ENCODE measurements at places on chromosomes 1 and 21.

DNA sequence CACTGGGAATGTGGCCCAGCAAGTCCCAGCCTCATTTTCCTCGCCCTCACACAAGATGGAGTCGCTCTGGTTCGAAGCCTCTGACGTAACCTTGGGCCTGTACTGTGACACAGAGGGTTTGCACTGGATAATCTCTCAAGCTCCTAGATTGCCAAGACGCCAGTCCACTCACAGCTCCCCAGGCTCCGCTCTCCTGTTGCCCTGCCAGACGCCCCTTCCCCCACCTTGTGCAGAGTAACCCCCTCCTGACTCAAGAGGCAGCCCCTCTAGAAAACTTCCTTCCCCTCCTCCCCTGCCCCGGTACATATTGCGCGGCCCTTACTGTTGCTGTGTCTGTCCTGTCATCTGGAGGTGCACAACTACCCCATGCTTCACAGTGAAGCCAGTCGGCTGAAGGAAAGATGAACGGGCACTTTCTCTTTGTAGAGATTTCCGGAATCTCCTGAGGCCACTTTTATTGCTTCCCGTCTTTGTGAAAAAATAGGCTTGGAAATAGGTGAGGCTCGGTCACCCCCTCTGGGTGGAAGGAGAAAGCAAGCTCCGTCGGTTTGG is 981 bp upstream of the KIAA1614 start:
- no peak for DNase-seq

DNA sequence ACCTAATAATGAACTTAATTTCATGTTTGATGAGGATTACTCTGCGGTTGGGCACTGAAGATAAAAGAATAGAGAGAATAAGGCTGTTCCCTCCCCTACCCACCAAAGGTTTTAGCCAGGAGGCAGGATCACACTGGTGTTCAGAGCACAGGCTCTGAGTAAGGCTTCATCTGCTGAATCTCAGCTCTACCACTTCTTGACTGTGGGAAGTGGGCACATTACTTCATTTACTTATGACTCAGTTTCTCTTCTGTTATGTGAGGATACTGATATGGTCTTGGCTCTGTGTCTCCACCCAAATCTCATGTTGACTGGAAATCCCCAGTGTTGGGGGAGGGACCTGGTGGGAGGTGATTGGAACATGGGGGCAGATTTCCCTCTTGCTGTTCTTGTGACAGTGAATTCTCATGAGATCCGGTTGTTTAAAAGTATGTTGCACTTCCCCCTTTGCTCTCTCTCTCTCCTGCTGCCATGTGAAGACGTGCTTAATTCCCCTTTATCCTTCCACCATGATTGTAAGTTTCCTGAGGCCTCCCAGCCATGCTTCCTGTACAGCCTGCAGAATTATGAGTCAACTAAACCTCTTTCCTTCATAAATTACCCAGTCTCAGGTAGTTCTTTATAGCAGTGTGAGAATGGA is 79.7 kb downstream of the SMYD2 start:
- DNase-seq, result no peak

- no peak for DNase-seq
Observed at GRCh38 chr1:32316903-32317277, 19.1 kb downstream of the MARCKSL1 start.

GRCh38 chr1:32332290-32333079 is 3.5 kb downstream of the MARCKSL1 start:
- no peak for DNase-seq

- DNase-seq, result peak; percentile 47
Observed at GRCh38 chr1:114979278-114979891, 50.2 kb upstream of the TSHB start.
